ENCODE measurements at places on chromosomes 13 and 19. TPM values are rescaled to one million over a fixed set of nuclear protein-coding genes. Genes with fewer than 3 reads are reported as not detected.

GRCh38 chr19:46868025-46868802, 7.4 kb downstream of the ARHGAP35 start:
- no peaks in the 10 kb centered on the region for H3K27me3 ChIP-seq
- H3K4me1 ChIP-seq, result peaks cover 34% of the 10 kb centered on the region
- H3K4me3 ChIP-seq, result no peak overlapping the region
- no peak for DNase-seq

Gene TTYH1
- polyA plus RNA-seq, result not detected

- H3K27me3 ChIP-seq, result no peaks in the 10 kb centered on the region
- H3K36me3 ChIP-seq, result no peaks in the 10 kb centered on the region
- no peak overlapping the region for H3K27ac ChIP-seq
Observed at GRCh38 chr13:76852986-76853385, 33.2 kb downstream of the KCTD12 start.

DNA sequence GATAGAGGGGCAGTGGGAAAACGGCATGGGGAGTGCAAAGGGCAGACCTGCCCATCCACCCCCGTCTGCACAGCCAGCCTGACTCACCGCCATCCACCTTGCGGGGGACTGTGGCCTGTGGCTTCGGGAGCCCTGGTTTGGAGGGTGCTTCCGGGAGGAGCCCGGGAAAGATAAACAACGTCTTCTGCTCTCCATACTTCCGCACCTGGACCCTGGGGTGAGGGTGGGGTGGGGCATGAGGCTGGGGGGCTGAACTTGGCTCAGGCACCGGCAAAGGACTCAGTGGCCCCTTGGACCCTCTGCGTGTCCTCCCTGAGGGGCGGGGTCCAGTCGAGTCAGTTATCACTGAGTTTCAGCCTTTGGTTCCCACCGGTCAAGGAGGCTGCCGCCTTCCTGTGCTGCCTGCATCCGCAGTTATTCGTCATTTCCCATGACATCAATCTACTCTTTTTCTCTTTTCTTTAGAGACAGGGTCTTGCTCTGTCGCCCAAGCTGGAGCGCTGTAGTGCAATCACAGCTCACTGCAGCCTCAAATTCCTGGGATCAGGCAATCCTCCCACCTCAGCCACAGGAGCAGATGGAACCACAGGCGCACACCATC, 3.2 kb downstream of the GPR108 start:
- DNase-seq, result no peak
- no peaks in the 10 kb centered on the region for H3K27me3 ChIP-seq
- peaks cover 9% of the 10 kb centered on the region for H3K36me3 ChIP-seq
- H3K27ac ChIP-seq, result no peak overlapping the region

Gene KISS1R
- polyA plus RNA-seq, result 0.37 TPM

DNA sequence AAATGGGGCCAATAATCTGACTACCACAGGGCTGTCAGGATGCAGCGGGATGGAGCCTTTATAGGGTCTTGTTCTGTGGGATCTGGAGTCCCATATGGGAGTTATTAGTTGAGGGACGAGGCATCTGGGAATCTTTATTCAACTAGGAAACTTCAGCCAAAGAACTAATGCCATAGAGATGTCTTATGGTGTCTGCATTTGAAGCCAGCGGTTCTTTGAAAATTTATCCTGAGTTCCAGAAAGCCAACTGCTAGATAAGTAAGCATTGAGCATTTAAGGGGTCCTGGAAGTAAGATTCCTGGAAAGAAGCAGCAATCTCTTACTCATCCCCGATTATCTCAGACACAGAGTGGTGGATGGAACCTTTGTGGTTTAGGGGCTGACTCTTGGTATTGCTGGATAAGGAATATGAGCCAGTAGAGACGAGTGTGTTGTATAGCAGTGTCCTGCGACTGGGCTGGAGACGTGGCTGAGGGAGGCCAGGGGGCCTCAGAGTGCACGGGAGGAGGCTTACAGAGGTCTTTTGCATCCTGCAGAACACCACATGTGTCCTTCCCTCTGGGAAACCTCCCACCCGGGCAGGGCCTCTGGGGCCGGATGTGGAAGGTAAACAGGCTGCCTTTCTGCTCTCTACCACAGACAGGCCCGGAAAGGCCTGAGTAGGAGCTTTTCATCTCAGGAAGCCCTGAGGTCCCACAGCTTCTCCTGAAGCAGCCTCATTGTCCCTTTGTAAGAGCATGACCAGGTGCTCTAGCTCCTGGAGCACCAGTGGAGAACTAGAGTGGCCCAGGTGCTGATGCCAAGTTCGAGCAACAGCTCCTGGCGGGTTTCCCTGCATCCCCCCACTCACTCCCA, 28.8 kb downstream of the ACTN4 start:
- DNase-seq, result no peak
- no peaks in the 10 kb centered on the region for H3K27me3 ChIP-seq
- peaks cover 73% of the 10 kb centered on the region for H3K4me1 ChIP-seq
- peak overlapping the region; percentile 83 for H3K27ac ChIP-seq

Gene RNF113B
- polyA plus RNA-seq, result not detected

Gene RFPL4AL1
- not detected for polyA plus RNA-seq

DNA sequence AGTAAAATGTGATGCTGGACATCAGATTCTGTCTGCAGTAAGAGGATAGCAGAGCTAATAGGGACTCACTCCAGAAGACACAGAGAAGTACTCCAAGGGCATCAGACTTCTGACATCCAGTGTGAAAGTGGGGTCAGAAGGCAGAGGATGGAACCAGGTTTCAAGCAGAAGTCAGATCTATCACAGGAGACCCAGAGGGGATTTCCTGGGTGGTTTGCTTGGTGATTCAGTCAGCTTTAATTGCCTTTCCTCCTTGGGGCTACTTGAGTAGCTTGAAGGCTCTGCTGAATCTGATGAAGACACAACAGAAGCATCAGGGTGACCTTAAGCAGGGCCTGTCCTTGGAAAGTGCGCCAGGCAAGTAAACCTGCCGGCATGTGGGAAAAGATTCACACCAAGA, 300.6 kb downstream of the COG6 start:
- H3K36me3 ChIP-seq, result no peaks in the 10 kb centered on the region
- no peaks in the 10 kb centered on the region for H3K27me3 ChIP-seq
- DNase-seq, result peak; percentile 17
- peak overlapping the region; percentile 31 for H3K4me3 ChIP-seq

- no peak overlapping the region for H3K4me3 ChIP-seq
- H3K27me3 ChIP-seq, result no peaks in the 10 kb centered on the region
- no peaks in the 10 kb centered on the region for H3K36me3 ChIP-seq
- no peaks in the 10 kb centered on the region for H3K4me1 ChIP-seq
- no peak overlapping the region for H3K27ac ChIP-seq
Observed at GRCh38 chr13:82220641-82221040, 1661.6 kb downstream of the SLITRK1 start.

DNA sequence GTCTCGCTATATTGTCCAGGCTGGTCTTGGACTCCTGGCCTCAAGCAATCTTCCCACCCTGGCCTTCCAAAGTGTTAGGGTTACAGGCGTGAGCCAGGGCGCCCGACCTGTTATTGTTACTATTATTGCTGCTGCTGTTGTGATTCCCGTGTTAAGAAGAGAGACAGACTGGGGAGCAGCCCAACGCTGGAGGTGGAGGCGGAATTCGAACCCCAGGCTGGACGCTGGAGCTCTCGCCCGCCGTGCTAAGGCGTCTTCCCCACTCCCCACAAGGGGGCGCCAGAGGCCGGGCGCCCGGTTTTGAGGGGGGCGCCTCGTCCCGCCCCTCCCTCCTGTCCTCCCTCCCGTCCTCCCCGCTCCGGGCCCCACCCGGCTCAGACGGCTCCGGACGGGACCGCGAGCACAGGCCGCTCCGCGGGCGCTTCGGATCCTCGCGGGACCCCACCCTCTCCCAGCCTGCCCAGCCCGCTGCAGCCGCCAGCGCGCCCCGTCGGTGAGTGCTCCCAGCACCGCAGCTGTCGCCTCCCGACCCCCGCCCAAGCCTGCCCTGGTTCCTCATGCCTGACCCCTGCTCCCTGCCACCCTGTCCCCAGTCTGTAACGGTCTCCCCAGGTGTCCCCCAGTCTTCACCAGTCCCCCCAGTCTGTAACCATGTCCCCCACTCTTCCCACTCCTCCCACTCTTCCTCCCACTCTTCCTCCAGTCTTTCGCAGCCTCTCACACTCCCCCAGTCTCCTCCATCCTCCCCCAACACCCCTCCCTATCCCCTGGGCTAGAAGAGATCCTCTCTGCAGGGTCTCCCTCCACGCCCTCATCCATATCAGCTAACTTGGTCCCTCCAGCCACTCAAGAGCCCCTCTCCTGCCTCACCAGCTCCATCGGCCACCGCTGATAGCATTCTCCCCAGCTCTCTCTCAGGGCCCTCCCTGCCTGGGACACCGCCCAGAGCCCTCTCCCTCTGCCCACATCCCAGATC, at the start of gene EHD2:
EHD2 (plus strand) TSS at position 377 of the 976 bp plus-strand sequence. CDS start 3,191 bp downstream, outside the sequence.
- peaks cover 5% of the 10 kb centered on the region for H3K36me3 ChIP-seq
- H3K4me3 ChIP-seq, result no peak within 1 kb of the TSS
- no peak for DNase-seq
- H3K27ac ChIP-seq, result no peak within 1 kb of the TSS

DNA sequence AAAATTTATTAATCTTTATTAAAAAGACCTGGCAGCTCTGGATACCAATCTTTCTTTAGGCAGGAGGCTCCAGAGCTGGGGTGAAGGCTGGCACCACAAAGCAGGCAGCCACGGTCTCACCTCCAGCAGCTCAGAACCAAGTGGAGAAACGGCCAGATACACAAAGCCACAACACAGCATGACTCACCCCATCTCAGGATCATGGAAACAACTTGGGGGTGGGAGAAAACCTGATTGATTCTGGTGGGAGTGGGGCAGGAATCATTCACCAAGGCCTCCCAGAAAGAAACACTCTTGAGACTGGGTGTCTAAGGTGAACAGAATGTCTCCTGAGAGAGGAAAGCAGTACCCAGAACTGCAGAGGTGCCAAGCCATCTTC, 64.2 kb downstream of the CRYL1 start:
- peaks cover 8% of the 10 kb centered on the region for H3K4me1 ChIP-seq
- H3K27me3 ChIP-seq, result no peaks in the 10 kb centered on the region
- no peak overlapping the region for H3K27ac ChIP-seq
- H3K4me3 ChIP-seq, result no peak overlapping the region
- DNase-seq, result no peak

DNA sequence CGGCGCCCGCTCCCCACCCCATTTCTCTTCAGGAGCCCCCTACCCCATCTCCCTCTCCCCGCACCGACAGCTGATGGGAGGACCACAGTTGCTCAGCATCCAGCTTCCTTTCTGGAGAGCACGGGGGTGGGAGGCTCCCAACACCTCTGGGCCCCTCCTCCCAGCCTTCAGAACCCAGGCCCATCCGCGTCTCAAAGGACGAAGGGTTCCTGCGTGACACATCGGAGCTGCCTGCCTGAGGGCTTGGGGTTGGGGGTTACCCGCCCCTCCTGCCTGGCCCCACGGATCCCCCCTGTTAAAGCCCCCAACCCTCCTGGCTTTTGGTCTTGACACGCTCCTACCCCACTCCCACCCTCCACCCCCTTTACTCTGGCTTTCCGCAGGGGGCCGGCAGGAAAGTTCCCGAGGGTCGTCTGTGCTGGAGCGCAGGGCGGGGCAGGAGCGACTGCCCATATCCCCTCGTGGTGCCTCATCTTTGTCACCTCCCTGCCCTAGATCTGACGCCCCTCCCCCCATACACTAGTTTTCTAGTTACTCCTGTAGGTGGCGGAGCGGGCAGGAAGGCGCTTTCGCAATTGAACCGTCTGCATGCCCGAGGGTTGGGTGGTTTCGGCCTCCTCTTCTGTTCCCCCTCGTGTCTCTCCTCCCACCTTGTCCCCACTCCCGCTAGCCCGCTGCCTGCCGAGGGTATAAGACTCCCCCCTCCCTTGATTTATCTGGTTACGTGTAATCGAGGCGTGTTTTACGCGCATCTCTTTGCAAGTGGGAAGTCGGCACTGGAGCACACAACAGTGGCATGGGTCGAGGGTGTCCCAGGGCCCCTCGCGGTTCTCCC, 924 bp downstream of the TRAPPC5 start:
- peaks cover 5% of the 10 kb centered on the region for H3K27me3 ChIP-seq
- peaks cover 68% of the 10 kb centered on the region for H3K4me1 ChIP-seq
- H3K4me3 ChIP-seq, result peak overlapping the region; percentile 93
- H3K36me3 ChIP-seq, result no peaks in the 10 kb centered on the region
- peak overlapping the region; percentile 84 for H3K27ac ChIP-seq

Gene ZNF534
- not detected for polyA plus RNA-seq

Gene SMIM24
- polyA plus RNA-seq, result 0.77 TPM

GRCh38 chr19:42250666-42251531, 4.0 kb downstream of the ERF start:
- H3K27me3 ChIP-seq, result no peaks in the 10 kb centered on the region
- DNase-seq, result no peak
- H3K27ac ChIP-seq, result no peak overlapping the region
- peaks cover 45% of the 10 kb centered on the region for H3K4me1 ChIP-seq
- H3K4me3 ChIP-seq, result no peak overlapping the region

- no peak overlapping the region for H3K4me3 ChIP-seq
- H3K4me1 ChIP-seq, result peaks cover 4% of the 10 kb centered on the region
- H3K27ac ChIP-seq, result no peak overlapping the region
- no peak for DNase-seq
Observed at GRCh38 chr19:43470288-43470687, 4.9 kb upstream of the LYPD3 start.

Gene SPRY2
- 1.00 TPM for polyA plus RNA-seq

DNA sequence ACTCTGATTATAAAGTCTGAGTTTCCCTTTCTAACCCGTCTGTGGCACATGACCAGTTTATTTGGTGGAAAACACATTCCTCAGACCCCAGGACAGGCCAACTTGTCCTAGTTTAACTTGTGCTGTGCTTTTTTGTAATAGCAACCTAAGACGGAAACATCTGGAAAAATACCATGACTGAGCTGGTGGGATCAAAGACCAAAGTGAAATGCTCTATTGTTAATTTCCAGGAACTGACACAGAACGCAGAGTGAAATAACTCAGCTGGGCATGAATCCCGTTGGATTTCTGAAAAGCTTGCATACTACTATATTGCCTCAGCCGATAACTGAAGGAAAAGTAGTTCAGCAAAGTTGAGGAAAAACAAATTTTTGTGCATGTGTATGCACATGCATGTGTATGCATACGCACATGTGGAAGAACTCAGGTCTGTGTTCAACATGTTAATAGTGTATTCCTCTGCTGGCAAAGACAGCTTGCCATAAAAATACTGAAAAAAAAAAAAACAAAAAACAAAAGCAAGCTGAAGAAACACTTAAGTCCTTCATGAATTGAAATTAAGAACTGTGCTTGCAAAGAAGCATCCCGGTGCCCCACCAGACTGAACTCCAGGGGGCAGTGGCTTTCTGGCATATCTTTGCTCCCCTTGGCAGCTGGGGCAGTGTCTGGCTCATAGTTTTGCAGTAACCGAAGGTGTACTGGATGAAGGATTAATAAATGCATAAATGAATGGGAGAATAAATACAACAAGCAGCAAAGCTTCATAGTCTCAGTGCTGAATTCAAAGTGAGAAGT, 187.8 kb downstream of the LHFPL6 start:
- no peaks in the 10 kb centered on the region for H3K27me3 ChIP-seq
- H3K4me3 ChIP-seq, result no peak overlapping the region
- H3K4me1 ChIP-seq, result peaks cover 28% of the 10 kb centered on the region
- DNase-seq, result peak; percentile 3
- peak overlapping the region; percentile 60 for H3K27ac ChIP-seq
